ENCODE measurements at places on chromosomes 6 and 20.
A peak's percentile ranks its signal among the peaks of the same experiment; 100 is the strongest.

DNA sequence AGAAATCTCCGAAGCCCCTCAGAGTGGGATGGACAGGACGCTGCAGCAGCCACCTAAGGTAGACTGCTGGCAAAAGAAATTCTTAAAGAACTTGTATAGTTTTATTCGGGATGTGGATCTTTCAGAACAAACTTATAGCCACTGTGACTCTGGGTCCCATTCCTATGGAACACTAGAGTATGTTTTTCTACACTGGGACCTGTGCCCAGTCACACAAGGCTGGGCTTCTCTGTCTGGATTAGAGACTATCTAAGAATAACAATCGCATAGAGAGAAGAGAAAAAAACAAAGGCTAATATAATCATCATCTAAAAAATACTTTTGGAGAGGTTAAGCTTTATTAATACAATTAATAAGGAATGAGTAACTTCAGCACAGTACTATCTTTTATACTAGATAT, 28.9 kb downstream of the RMND1 start:
- DNase-seq = no peak

- DNase-seq = no peak
These were observed 259.2 kb downstream of the PRKN start for GRCh38 chr6:162468326-162468725.

DNA sequence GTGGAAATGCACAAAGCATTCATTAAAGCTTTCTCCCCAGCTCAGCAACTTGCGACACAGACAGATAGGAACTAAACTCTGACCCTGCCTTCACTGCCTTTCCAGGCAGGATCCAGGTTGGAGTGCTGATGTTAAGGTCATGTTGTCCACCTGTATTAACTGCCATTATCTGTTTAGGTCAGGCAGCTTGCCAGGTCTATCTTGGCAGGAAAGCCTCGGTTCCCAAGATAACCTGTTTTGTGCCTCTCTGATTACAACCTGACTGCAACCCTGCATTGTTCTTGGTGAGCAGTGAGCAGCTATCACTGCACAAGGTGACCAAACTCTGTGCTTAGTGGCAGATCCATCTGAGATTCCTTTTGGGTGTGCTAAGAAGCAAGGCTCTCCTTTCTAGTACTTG, 23.2 kb upstream of the ELOVL2 start:
- DNase-seq = no peak

- no peak for DNase-seq
These were observed 4.3 kb upstream of the AKIRIN2 start for GRCh38 chr6:87706187-87706966.

- DNase-seq = no peak
These were observed 19.1 kb downstream of the B4GALT5 start for GRCh38 chr20:49694450-49695071.

GRCh38 chr6:39927159-39927558, 7.1 kb downstream of the MOCS1 start:
- DNase-seq = no peak

DNA sequence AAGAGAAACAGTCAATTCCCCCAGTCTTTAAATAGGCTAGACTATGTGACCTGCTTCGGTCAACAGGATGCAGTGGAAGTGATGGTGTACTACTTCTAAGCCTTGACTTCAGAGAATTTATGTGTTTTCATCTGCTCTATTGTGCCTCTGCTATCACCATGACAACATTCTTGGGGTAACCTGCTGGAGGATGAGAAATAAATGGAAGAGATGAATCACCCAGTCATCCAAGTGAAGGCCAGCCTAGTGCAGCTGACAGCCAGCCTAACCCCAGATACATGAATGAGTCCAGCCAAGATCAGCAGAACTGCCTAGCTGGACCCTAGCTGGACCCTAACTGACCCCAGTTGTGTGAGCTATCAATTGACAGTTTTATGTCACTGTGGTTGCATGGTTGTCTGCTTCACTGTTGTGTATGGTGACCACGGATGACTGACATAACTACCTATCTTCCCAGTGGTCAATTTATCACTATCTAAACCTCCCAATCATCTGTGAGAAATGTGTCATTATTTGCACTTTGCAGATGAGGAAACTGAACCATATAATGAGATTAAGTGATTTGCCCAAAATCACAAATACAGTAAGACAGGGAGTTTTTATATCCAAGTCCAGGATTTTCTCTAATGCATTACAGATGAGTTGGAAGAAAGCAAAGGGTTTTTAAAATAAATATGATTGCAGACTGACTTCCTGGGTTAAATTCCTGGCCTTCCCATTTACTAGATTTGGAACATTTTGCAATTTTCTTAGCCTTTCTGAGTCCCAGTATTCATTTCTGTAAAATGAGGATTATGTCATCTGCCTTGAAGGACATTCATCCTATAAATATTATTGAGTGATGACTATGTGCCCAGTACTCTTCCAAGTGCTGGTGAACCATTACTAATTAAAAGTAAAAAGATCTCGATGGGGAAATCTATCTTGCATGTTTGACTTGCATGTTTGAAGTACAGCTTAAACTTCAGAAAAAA, 136.4 kb upstream of the PLCB4 start:
- DNase-seq = no peak

- no peak for DNase-seq
These were observed 117.9 kb downstream of the CDH4 start for GRCh38 chr20:61369731-61370520.

DNA sequence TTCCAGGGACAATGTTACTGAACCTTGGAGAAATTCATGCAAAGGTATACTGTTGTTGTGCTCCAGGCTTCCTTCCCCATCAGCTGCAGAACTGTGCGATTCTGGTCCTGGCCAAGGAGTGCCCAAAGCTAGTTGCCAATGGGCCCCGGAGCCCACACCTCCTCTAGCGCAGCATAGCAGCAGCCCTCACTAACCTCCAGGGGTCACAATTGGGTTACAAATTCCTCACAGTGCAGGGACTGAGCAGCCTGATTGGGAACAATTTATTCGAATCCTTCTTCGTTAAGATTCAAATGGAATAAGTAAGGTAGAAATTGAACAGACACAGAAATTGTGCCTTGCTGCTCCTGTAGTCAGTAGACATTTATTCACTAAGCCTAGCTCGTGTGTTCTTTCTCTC, 284.9 kb downstream of the PRKN start:
- DNase-seq = no peak

DNA sequence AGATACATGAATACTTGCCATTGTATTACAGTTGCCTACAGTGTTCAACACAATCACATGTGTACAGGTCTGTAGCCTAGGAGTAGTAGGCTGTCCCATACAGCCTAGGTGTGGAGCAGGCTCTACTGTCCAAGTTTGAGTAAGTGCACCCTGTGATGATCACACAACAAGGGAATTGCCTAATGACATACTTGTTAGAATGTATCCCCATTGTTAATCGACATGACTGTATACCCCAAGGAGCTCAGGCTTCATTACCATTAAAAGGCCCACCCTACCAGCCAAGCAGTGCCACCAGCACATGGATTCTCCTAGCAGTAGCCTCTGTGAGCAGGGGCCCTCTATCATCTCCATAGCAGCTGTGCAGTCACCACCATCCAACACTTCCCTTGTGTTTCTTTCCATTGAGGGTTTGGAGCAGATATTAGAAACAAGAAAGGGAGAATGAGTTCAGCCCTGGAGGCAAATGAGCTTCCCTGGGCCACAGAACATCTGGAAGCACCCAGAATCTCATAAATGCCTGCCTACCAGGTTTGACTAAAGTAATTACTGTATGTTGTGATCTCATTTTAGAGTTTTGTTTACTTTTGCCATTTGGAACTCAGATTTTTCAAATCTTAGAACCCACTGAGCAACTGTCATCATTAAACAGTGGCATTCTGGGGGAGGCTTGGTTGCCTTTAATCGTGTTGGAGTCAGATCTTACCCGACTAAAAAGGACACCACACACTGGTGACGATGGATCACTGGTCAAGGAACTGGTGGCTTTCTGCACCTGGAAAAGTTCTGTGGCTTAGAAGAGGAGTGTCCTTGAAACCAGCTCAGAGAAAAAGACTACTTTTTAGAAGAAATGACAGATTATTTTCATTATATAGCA, 104.9 kb downstream of the TULP4 start:
- DNase-seq = no peak

GRCh38 chr20:39691151-39691862, 729.2 kb downstream of the DHX35 start:
- DNase-seq = no peak

GRCh38 chr6:88870717-88871330, 92.6 kb downstream of the RNGTT start:
- DNase-seq = peak; percentile 40

DNA sequence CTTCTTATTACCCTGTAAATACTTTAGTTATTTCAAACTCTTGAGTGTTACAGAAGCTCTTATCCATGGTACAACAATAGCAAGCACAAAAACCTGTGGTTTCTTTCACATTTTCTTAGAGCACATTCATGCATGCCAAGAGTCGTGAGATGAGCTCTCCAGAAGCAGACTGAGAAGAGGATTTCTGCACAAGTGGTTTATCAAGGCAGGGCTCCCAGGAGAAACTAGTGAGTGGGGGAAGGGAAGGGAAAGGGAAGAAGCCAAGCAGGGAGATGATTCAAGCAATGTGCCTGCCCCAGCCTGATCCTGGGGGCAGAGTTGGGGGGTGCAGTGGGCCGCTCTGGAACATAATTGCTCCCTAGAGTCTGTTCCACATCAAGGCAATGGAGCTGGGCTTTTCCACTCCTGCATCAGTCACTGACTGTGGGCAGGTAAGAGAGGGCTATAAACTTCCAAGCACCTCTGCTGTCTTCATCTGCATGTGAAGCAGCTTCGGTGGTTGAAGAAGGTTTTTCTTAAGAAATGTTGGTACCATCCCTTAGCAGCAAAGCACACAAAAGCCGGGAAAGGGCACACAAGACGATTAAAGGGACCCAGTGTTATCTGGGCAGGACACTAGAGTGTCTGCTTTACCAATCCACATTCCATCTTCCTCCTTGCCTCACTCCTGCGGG, 152.1 kb downstream of the PLCB4 start:
- DNase-seq = no peak

DNA sequence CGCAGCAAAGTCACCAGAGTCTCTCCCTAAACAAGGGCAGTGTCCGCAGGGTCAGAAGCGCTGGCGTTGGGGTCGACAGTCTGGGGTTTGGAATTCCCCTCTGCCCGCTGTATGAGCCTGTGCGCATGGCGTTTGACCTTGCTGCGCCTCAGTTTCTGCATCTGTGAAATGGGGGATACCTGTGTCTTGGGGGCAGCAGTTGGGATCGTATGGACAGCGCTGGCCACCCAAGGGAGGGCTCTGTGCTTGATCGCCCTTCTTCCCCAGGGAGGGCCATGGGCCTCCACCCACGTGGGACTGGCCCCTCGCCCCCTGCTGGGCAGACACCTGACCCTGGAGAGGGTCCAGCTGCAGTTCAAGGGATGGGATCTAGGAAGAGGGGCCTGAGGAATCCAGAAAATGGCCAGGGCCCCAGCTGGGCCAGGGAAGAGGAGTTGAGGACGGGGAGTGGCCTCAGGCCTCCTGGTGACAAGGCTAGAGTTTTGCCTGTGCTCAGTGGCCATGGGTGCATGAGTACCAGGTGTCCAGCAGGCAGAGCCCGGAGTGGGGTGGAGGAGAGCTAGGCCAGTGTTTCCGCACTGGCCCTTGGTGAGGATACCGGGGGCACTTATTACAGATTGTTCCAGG, 26.4 kb upstream of the PHACTR3 start:
- no peak for DNase-seq

- no peak for DNase-seq
These were observed 7.4 kb upstream of the SLC23A2 start for GRCh38 chr20:5008759-5009158.

DNA sequence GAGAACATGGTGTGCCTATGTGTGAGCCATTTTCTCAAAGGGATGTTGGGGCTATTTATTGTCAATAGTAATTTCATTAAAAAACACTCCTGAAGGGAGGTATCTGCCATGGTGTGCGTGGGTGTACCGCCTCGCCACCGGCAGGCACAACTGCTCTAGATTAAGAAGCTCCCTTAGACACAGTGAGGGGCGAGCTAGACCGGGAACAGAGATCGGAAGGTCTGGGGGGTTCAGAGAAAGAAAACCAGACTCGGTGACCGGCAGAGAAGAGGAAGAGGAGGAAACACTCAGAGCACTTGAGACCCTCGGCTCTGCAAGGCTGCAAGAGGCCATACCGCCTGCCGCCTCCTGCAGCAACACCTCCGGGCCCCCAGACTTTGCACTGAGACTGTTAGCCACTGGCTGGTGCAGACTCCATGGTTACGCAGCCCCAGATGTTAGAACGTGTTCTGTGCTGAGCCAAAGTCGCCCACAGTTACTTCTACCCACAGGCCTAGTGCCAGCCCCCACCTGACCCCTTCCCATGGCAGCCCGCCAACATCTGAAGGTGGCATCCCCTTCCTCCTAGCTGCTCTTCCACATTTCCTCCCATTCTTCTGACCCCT, 18.1 kb downstream of the PXDC1 start:
- DNase-seq = no peak

DNA sequence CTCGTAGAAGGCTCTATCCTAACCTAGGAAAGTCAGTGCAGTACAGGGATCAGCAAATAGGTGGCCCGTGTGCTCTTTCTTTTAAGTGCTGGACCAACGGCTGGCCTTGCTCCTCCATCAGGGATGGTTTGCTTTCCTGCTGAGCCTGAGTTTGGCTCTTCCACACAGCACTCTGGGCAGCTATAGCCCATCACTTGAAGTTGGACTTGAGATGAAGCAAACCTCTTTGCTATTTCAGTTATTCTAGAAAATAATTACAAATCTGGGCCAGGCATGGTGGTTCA, 66.9 kb upstream of the KCNK16 start:
- no peak for DNase-seq

- DNase-seq = peak; percentile 87
These were observed 3.6 kb upstream of the CCN2 start for GRCh38 chr6:131954775-131955107.

- no peak for DNase-seq
These were observed 1110.3 kb upstream of the MAP3K7 start for GRCh38 chr6:91697010-91697695.

DNA sequence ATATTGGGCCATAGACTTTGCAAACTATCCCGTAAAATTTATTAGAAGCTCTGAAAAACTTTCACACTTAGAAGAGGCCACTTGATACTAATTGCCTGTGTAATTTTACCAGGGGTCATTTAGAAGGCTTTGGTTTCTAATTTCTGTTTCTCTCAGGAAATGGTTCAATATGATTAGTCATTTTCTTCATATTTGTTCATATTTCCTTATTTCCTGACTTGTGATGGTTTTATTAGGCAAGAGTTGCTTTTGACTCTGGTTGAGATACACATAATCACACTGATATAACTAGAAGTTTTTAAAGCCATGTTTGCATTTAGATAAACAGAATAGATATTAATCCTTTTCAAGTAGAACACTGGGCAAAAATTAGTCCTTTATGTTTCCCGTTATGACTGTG, 11.8 kb upstream of the HBS1L start:
- DNase-seq = no peak

- DNase-seq = no peak
These were observed 47.2 kb upstream of the IPCEF1 start for GRCh38 chr6:154403788-154404187.

GRCh38 chr20:10902576-10903282, 228.9 kb upstream of the JAG1 start:
- no peak for DNase-seq

DNA sequence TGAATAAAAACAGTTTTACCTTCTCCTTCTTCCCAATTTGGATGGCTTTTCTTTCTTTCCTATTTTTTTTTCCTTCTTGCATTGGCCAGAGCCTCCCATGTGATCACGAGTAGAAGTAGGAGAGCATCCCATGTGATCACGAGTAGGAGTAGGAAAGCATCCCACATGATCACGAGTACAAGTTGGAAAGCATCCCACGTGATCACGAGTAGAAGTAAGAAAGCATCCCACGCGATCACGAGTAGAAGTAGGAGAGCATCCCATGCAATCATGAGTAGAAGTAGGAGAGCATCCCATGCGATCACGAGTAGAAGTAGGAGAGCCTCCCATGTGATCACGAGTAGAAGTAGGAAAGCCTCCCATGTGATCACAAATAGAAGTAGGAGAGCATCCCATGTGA, 218.6 kb downstream of the DLL1 start:
- no peak for DNase-seq
